ENCODE measurements at places on chromosomes 1 and 21.

DNA sequence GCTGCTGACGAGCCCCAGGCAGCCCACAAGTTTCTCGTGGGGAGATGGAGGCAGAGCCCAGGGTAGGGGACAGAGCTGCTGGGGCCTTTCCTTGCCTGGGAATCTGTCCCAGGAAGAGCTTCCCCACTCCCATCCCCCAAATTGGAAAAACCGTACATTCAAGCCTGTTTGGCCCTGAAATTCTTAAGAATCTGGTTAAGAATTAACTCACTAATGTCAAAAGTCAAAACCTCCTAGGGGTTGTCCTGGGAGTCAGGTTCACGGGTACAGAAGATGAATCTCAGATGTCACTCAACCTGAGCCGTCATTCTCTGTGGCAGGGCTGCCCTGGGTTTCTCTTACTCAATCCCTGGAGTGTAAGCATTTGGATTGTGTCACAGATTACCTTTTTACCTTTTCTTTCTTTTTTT, 8.4 kb downstream of the C1orf115 start:
- no peak for DNase-seq

- no peak for DNase-seq
Observed at GRCh38 chr1:244207042-244207934, 156.2 kb downstream of the ZBTB18 start.

GRCh38 chr1:55305735-55306134, 90.6 kb upstream of the USP24 start:
- DNase-seq = no peak

- no peak for DNase-seq
Observed at GRCh38 chr1:171966426-171967220, 125.3 kb downstream of the DNM3 start.

DNA sequence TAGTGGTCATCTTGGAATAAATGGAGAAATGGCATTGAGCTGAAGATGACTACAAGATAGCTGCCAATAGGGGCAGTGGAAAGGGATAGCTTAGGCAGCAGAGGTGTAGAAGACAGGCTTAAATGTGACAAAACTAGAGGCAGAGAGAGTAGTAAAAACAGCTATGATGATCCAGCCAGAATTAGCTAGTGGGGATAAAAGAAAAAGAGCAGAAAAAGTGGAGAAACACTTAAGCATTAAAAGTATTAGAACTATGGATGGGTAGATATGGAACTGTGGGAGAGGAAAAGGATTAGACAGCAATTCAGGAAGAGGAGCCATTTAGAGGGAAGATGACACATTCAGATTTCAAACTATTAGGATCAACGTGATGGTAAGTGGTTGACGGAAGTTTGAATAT, 202.5 kb upstream of the SAMSN1 start:
- DNase-seq = no peak

GRCh38 chr1:159802111-159802510, at the start of gene FCRL6:
Gene FCRL6 (plus strand): TSS chr1:159802360. CDS start chr1:159802425, 65 bp downstream.
- no peak for DNase-seq

DNA sequence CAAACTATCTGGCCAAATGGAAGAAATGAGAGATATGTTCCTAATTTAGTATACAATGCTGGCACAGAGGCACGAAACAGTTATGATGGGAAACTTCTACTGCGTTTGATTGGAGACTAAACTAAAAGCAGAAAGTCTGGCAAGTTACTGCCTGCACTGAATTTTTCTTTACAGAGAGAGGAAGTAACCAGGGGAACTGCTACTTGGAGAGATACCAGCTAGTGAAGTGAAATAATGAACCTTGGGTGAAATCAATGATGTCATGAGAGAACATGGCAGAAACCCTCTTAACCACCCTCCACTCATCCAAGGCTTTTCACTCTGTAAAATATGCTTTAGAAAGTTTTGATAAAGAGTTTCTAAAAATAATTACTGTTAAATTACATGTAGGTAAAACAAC, 29.3 kb downstream of the NIBAN1 start:
- DNase-seq = no peak

DNA sequence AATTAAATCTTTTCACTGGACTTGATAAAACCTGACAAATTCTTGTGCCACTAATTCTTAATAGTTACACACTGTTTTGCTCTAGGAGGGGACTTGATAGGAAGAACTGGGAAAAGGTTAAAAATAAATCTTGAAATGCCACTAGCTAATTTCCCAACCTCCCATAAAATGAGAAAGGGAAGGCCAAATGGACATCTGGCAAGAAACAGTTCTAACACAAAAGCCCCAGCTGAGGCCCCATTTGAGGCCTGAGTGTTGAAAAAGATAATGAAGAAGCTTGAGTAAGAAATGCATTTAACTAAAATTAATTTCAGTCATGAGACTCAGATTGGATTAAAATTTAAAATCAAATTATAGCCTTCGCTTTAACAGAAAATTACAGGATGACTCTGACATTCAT, 11.2 kb upstream of the RAP1GAP start:
- no peak for DNase-seq

DNA sequence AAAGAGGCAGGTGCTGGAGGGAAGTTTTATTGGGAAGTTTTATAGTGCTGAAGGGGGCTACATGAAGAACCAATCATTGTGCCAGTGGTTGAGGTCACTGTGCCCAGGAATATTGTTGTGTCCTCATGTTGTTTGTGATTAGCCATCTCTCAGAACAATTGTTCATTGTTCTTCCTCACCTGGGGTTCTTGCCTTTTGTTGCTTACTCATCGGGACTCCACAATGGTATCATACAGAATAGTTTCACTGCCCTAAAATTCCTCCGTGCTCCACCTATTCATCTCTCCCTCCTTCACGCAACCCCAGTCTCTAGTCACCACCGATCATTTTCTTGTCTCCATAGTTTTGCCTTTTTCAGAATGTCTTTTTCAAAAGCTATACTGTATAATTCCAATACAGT, 38.9 kb upstream of the CDC14A start:
- DNase-seq = no peak

GRCh38 chr1:56627636-56628039, 17.5 kb upstream of the PRKAA2 start:
- DNase-seq = no peak

GRCh38 chr1:164842870-164843269, 283.9 kb downstream of the PBX1 start:
- DNase-seq = no peak

DNA sequence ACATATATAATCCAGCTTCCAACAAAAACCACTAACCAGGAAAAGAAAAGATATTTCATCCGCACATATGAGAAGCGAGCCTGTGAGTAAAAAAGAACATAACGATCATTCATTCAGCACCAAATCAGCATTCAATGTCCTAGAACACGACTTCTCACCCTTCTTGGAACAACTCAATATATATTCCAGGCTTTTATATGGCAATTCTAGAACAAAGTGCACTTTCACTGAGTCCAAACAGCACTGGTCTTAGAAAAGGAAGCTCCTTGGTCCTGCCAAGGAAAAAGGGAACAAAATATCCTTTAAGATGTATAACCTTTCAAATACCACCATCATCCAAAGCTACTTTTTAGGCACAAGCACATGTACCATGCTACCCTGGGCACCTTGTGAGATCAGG, 44.5 kb downstream of the RPL5 start:
- DNase-seq = no peak

DNA sequence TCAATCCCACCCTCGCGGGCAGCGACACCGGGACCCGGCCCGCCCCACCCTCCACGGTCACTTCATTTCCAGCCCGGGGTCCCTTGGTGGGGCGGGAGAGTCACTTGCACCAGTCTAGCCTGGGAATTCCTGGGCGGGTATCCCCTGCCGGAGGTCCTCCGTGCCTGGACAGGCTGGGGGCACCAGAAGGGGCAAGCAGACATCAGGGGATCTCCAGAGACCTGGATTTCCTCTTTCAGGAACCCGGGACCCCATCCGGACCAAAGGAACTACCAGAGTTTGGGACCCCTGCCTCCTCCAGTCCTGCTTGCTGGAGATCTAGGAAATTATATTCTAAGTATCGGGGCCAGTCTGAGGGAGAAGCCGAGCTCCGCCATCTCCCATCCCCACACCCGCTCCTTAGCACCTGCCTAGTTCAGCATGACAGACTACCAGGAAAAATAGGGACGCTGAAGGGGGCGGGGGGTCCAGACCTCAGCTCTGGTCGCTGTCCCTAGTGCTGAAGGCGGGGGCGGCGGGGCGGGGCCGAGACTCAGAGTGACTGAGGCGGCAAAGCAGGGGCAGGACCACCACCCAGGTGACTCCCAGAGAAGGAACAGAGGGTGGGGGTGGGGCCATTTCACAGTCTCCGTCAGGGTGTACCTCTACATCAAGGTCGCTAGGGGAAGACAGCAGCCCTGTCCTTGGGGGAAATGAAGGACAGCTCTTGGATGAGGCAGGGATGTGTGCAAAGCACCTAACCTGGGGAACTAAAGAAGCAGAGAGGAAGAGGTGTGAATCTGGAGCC, 832 bp downstream of the HCN3 start:
- peak; percentile 75 for DNase-seq

- no peak for DNase-seq
Observed at GRCh38 chr1:10856176-10856683, 59.8 kb upstream of the CASZ1 start.

DNA sequence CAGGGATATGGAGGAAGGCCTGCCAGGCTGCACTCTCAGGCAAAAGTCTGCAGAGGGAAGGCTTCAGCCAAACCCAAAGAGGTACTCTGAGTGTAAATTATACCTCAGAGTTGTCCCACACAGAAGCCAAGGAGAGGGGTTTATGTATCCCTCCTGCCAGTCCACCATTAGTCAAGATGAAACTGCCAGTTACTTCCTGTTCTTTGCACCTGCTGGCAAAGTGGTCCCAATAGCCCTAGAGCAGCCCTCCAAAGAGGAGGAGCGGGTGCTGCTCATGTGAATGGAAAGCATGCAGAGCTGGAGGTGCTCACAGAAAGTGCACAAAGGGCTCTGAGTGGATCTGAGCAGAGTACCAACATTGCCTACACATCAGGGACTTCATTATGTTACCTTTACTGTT, 37.1 kb upstream of the MCOLN3 start:
- DNase-seq = no peak

- DNase-seq = no peak
Observed at GRCh38 chr21:25589887-25590286, 17.4 kb downstream of the MRPL39 start.

DNA sequence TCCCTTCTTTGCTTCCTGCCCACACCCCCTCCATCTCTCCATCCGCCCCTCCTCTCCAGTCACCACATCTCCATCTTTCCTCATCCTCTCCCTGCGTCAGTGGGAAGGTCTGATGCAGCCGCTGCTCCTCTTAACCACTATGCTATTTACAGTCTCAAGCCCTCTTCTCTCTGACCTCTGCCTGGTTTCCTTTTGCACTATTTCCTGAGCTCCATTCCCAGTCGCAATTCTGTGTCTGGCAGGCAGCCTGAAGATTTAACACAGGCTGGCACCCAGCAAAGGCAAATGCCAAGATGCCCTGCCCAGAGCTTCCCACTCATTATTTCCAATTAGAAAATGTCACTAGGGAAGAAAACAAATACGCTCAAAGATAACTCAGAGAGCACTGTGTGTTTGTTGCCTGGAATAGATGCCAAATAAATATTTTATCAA, 89.6 kb upstream of the LPGAT1 start:
- DNase-seq = no peak

GRCh38 chr1:83970114-83970513, 28.8 kb downstream of the TTLL7 start:
- DNase-seq = no peak

GRCh38 chr1:171174560-171175294, 10.4 kb upstream of the FMO2 start:
- no peak for DNase-seq

DNA sequence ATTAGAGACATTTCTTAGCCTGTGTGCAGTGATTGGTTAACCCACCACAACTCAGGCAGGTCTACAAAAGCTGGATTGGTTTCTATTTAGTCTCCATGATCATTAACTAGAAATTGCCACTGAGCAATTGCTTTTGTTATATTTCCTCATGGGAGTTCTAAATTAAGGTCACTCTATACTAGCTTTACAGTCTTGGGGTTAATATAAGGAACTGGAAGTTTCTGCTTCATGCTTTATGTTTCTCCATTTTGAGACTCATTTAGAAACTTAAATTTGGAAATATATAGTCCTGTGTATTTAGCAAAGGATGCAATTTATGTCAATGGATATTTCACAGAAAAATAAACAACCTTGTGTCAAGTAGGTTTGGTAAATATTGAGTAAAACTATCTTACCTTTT, 137.5 kb downstream of the HLX start:
- DNase-seq = no peak

GRCh38 chr1:209655411-209656231, 3.4 kb upstream of the LAMB3 start:
- no peak for DNase-seq
